NCI-H460 (cell line): ENCODE measurements at places on chromosomes 1 and 21.

DNA sequence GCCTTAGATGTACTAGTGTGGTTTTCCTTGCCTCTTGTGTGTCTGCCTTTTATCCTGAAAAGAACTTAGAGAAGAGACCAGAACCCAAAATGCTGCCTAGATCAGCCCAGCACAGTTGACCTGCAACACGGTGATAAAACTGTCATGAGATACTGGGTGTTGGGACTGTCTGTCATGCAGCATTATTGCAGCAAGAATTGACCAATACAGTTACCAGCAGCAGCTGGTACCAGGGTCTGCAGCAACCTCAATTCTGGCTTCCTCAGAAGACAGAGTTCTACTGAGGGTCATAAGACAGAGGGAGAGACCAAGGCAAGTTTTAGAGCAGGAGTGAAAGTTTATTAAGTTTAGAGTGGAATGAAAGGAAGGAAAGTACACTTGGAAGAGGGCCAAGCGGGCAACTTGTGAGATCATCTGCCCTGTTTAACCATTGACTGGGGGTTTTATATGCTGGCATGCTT lies 182.0 kb downstream of the DYRK1A start:
- DNase-seq: no peak

DNA sequence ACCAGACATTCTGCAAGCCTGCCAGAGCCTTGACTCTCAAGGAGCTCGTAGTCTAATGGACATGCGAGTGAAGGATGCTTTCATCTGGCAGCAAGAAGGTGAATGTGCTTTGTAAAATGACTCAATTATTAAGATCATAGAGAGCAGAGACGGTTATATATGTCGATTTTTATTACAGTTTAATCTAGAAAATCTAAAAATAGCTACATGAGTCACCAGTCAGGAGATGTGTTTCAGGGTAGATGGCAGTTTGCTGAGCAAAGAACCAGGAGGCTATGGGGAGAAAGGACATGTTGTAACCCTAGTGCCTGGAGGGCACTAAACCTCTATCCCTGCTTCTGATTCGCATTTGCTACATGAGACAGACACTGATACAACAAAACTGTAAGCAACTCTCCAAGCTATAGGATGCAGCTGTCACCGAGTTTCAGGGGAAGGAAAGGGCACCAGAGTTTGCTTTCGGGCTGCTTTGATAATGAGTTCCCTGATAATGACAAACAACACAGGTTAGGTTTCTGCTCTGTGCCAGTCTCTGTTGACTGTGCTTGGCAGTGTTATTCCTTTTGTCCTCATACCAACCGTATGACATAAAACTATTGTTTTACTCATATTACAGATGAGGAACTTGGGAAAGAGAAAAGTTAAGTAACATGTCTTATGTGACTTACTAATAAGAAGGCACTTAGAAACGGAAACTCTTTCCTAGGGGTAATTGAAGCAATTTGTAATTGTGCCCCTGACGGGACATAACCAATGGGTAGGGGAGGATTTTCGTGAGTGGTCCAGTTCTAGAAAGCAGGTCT lies 43.2 kb downstream of the C1orf198 start:
- DNase-seq: peak; percentile 13

DNA sequence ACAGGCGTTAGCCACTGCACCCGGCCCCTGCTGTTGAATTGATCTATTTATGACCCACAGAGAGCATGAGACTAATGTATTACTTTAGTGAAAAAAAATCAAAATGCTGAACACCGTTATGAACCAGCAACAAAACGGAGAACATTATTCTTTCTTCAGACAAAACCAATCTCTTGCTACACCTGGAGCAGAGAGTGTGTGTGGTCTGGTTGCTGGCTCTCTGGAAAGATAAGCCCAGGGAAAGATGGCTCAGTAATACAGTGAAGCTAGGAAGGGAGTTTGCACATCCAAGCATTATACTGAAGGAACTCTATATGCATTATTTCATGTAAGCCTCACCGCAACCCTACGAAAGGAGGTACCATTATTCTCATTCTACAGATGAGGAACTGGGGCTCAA lies 117.0 kb downstream of the GLUL start:
- no peak for DNase-seq

DNA sequence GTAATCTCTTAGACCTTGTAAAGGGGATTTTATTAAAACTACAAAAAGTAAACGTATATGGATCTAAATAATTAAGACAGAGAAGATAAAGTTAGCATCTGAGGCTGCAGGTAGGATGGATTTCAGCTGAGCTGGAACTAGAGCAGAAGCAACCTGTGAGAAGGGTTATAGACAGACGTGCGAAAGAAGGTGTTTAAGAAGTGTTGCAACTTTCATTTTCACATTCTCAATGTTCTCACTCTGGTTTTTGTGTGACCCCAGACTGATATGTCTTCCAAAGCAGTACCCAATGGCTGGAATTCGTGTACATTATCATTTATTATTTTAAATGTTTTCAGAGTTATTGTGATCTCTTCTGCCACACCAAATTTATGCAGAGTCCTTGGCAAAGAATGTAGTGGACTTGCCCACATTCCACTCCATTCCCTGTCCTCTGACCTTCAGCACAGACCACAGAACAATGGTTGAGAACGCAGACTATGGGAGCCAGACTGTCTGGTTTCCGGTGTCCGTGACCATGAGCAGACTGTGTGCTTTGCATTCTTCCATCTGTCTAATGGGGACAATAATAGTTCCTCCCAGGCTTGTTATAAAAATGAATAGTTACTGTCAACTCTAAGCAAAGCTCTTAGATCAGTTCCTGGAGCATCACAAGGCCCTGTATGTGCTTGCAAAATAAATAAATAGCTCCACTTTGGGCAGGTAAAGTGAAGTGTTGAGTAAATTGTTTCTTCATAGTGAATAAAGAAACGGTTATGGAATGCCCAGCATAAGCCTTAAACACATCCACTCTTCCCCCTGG lies 140.6 kb upstream of the SAMSN1 start:
- no peak for DNase-seq

DNA sequence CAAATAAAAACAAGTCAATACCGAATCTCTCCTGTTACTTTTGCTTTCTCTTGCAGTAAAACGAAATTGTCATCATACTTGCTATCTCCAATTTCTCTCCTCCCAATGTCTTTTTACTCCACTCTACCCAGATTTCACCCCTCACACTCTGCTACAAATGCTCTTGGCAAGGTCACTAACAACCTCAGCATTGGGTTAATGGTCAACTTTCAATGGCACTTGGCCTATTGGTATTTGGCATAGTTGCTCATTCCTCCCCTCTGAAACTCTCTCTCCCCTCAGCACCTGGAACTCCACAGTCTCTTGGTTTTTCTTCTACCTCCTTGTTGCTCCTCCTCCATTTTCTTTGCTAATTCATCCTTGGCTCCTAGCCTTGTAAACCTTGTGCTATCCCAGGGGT lies 367.3 kb downstream of the PTPRU start:
- DNase-seq: no peak

GRCh38 chr21:34011660-34012059 lies 61.7 kb upstream of the MRPS6 start:
- no peak for DNase-seq

- no peak for DNase-seq
Measured at GRCh38 chr1:7334475-7335035, 436.5 kb upstream of the VAMP3 start.

- no peak for DNase-seq
Measured at GRCh38 chr1:8947127-8947691, 1.5 kb downstream of the CA6 start.

- DNase-seq: no peak
Measured at GRCh38 chr1:32219022-32219421, 3.1 kb downstream of the TMEM234 start.

DNA sequence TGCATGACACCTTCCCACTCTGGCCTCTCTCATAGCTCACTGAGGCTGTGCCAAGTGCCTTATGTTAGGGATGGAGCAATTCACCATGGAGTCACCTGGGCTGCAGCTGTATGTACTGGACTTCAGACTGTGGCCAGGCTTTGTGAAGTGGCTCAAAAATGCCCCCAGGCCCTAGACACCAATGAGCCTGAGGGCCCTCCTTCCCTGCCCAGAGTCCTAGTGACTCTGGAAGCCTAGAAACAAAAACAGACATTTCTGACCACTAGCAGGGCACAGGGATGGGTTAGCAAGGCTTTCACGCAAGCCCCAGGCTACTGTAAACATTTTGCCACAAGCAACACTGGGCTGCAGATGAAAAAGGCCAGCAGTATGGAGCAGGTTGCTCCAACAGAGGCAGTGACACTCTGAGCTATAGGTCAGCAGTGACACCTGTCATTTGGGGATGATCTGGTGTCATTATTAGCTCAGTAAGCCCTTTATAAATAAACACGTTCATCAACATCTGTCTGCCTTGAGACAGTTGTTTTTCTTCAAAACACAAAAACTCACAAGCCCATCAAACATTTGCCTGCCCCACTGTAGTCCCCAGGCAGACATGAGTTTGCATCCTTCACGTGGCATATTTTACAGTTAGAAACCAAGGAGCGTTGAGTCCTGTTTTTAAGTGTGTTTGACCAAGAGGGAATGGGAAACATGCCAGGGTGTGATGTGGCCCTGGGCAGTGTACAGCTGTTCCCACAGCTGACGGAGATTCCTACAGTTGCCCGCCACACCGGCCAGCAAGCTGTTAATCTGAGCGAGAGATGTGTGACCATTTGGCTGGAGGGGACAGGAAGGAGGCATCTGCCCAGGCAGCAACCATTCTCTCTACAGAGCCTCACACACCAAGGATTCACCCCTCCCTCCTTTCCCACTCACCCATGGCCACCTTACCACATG lies 66.8 kb downstream of the KCNN3 start:
- no peak for DNase-seq

DNA sequence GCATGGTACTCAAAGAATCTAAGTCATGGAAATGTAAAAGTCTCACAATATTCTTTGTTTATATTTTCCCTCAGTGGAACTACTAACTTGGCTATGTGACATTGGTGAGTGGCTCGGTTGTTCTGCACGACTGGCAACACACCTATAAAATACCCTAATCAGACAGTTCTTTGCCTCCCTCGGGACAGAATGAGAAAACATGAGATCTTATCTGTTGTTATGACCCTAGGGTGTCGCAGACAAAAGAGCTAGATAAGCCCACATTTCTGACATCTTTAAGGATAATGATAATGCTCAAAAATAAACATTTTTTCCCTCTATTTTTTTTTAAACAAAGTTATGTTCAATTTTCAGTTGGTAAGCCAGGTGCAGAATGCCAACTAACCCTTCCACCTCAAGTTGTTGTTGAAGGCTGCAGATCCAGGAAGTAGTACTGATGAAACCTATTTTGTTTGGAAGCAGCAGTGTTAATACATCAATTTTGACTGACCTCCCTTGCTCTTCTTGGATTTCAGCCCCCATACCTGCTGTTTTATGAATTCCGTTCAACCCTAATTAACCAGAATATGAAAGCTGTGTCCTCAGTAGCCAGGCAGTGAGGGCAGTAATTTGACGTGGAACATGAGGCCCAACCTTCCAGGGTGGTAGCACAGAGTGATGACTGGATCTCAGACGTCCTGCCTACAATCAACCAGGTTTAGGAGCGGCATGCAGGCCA lies 108.7 kb upstream of the DUSP10 start:
- DNase-seq: no peak

GRCh38 chr21:42233067-42233961 lies 14.4 kb downstream of the ABCG1 start:
- DNase-seq: peak; percentile 61

DNA sequence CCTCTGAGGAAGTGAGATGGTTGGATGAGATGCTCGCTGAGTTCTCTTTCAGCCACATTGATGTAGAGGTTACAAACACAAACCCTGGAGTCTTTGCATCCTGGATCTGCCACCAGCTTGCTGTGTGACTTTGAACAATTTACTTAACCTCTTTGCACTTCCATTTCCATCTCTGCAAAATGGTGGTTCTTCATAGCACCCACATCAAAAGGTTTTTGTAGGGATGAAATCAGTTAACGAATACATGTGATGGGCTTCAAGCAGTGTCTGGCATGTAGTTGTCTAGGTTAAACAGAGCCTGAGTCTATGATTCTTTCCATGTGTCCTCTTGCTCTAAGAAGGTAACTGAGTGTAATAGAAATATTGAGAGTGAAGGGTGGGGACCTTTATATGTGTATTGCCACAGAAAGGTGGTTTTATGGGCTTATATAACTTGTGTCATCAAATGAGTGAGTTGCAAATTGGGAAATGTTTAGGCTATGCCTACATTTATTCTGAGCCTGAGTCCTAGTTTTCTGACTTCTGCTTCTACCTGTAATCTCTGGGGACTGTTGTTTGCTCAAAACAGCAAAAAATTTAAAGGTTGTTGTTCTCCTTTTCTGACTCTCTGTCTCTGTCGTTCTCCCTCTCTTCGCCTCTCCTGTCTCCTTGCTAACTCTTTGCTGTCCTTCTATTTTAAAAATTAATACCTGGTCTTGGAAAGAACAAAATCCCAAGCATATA lies 27.3 kb upstream of the LRRN2 start:
- DNase-seq: no peak
